Common myeloid progenitor, CD34-positive (primary cell): ENCODE measurements at places on chromosomes 1 and 21.

DNA sequence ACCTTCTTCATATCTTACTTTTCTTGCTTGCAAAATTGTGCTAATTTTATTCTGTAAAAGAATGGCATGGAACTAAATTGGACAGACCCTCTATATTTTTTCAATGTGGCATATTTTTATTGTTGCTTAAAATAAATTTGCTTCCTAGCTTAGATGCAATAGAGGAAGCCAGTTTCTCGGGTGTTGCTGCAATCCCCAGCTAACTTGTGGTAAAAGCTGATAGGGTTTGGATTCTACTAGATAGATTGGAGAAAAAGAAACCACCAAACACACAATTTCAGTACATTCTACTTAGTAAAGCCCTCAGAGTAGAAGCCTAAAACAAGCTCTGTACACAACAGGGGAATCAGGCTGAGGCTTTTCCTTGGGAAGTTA is 49.5 kb upstream of the GCLM start:
- DNase-seq = no peak

- no peak for DNase-seq
Observed at GRCh38 chr1:67404212-67404620, 26.0 kb downstream of the SERBP1 start.

DNA sequence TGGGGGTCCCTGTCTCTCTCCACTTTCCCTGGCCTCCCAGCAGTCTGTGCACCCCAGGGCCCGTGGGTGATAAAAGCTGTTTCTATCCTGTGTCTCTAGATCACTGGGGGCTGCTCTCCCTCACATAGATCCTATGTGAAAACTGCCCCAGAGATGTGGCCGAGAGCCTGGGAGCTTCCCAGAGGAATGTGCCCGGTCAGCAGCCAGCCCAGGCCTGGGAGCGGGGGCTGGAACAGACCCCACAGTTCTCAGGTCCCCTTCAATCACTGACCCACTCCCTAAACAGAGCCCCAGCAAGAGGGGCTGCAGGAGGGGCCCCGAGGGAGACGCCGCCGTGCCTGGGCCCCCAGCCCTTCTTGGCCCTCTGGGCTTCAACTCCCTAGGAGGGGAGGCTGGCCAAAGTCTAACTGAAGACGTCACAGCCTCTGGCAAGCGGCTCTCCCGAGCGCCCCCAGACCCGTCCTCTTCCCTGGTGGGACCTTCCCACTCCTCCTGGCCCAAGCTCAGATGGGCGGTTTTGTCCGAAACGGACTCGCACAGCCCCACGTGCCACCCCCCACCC is 403 bp downstream of the MXRA8 start:
- DNase-seq = no peak

DNA sequence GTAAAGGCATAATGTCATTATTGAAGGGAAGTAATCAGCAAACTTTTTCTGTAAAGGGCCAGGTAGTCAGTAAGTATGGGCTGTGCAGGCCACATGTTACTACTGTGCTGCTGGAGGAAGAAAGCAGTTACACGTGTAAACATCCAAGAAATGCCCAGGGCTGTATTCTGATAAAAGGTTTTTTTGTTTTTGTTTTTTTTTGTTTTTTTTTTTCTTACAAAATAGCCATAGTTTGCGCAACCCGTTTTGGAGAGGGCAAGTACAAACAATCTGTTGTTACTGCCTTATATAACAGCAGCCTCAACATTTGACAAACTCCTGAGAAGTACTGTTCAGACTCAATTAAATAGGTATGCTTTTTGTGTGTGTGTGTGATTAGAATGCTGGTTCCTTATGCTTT is 26.7 kb upstream of the MTMR11 start:
- DNase-seq = no peak

DNA sequence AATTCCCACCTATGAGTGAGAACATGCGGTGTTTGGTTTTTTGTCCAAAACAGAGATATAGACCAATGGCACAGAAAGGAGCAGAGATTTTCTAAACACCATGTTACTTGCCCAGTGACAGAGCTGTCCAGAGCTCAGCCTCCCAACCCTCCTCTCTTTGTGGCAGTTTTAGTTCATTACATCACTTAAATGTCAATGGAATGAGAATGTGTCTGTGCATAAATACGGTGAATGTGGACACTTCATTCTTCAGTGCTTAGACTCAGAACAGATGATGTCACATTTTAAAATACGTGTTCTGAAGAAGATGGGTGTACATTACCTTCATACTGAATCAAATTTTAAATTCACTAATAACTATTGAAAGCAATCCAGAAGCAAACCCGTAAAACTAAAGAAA is 374.9 kb downstream of the DSCAM start:
- DNase-seq = no peak

DNA sequence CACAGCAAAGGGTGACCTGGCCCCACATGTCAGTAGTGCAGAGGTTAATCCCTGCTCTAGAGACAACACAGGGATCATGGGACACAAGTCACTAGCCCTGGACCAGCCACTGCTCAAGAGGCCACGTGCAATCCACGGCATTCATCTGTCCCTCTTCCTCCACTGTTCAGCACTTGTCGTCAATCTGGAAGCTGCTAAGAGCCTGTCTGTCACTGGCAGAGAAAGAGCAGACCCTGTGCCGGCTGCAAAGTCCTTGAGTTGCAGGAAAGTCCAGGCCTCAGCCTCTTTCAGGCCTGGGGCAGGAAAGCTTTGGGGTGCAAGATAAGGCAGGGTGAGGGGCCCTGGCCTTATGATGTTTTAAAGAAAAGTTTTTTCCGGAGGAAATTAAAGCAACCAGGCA is 16.7 kb downstream of the CELA2B start:
- no peak for DNase-seq

DNA sequence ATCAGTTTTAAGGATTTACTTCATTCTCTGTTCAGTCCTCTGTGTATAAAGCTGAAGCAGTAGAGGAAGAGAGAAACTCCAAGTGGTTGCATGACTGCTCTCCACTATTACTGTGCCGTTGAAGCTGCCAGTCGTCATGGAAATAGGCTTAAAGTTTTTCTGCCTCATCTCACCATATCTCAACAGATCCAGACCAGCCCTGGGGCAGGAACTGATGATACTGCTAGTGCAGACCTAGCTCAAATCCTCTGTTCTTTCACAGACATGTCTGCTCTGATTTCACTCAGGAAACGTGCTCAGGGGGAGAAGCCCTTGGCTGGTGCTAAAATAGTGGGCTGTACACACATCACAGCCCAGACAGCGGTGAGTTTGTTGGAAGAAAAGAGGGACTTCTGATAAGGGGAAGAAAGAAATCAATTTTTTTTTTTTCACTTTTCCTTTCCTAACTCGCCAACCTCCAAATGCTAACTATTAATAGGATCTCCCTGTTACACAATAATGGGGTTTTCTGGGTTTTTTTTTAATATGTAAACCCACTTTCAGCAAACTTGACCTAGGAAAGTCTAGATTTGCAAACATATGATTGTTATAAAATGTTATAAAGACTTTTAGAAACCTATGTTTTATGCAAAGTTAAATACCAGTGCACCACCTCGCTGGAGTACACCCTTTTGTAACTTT is 22.2 kb upstream of the STRIP1 start:
- no peak for DNase-seq

GRCh38 chr1:208291923-208292711 is 47.9 kb upstream of the PLXNA2 start:
- no peak for DNase-seq

GRCh38 chr21:22582026-22582425 is 1583.8 kb downstream of the NCAM2 start:
- no peak for DNase-seq

DNA sequence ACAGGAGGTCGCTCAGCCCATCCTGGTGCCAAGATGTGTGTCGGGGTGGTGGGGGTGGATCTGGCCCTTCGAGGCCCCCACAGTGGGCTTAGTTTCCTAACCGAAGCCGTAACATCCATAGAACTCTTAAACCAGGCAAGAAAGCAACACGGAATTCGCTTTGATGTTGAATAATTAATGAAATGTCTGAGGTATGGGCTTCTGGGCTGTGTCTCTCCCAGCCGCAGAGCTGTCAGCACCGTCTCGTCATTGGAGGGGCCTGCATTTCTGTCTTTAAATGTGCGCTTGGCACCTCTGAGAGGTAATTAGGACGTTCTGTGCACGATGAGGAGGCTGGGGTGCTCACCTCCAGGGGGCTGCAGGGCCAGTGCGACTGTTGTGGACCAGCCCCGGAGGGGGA is 13.3 kb upstream of the PLCH2 start:
- DNase-seq = no peak

GRCh38 chr1:6088956-6089355 is 43.3 kb downstream of the KCNAB2 start:
- no peak for DNase-seq

GRCh38 chr1:13881385-13882088 is 181.5 kb downstream of the PRDM2 start:
- DNase-seq = no peak

GRCh38 chr21:36323032-36323431 is 3.0 kb downstream of the MORC3 start:
- peak; percentile 82 for DNase-seq

- peak; percentile 64 for DNase-seq
Observed at GRCh38 chr1:197838836-197839235, 63.6 kb upstream of the DENND1B start.

DNA sequence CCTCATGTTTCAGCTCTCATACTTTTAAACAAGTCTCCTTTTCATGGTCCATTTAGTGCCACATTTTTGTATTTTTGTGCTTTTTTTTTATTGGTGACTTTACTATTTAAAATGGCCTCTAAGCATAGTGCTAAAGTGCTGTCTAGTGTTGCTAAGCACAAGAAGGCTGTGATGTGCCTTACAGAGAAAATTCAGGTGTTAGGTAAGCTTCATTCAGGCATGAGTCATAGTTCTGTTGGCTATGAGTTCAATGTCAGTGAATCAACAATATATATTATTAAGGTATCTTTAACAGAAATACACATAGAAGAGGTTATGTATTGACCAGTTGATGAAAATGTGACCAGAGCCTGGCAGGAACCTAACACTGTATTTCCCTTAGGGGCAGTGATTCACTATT is 12.8 kb upstream of the FUBP1 start:
- no peak for DNase-seq

DNA sequence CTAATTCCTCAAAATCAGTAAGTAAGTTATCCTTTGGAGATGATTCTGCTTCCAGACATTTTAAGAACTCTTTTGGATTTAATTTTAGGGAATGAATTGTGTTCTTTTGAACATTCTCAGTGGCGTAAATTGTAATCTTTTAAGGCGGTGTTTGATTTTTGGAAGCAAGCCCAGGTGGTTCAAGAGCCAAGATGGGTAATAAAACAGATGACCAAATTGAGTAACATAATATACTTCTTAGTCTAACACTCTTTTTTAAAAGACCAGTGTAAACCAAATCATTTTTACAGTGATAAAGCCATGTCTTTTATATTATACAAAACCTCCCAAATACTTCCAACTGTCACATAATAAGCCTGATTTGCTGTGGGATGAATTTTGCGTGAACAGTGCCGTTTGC is 133.8 kb downstream of the LRRC40 start:
- no peak for DNase-seq

- peak; percentile 32 for DNase-seq
Observed at GRCh38 chr1:53725238-53725689, 13.7 kb downstream of the GLIS1 start.

DNA sequence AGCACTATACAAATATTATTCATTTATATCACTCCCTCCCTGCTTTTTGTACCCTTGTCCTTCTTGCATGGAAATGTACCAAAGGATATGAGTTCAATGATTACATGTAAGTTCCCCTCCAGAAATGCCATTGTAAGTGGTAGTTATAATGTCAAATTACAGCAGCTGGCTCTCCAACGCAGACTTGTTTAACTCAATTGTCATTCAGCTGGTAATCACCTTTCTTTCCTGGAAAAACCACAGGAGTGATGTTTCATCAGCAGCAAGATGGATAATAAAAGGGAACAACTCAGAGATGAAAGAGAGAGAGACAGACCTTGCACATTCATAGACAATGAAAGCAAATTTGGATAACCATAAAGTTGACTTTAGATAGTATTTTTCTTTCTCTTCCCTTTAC is 578.6 kb upstream of the PBX1 start:
- DNase-seq = no peak

- DNase-seq = no peak
Observed at GRCh38 chr1:15139654-15140350, 13.7 kb upstream of the TMEM51 start.

DNA sequence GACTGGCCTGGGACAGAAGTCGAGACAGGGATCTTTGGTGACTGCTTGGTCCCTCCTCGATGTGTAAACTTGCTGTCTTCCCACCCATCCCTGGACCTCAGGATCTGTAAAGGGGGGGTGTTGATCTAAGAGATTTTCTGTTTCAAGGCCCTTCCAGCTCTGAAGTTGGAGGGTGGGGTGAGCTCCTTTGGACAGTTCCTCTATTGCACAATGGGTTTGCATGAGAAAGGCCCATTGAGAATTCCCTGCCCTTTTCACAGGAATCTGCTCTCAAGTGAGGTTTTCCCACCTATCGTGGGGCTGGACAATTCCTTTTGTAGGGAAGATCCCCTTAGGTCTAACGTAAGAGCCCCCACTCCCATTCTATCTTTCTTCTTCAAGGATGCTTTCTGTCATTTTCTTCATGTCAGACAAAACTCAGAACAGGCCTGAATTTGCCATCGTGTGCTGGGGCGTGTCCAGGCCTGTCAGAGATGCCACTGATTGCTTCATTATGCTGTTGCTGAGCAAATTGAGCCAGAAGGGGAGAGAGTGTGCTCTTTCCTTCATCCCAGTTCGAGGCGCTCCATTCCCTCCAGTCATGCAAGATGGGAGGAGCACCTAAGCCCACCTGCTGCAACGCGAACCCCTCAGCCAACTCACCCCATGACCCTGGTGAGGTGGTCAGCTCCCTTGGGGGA is 149.9 kb upstream of the IGSF21 start:
- DNase-seq = no peak

- no peak for DNase-seq
Observed at GRCh38 chr1:115437196-115437595, 99.1 kb upstream of the NGF start.

- DNase-seq = no peak
Observed at GRCh38 chr1:37137601-37138000, 103.3 kb upstream of the GRIK3 start.

- peak; percentile 42 for DNase-seq
Observed at GRCh38 chr1:223700942-223701637, 11.2 kb upstream of the CAPN2 start.

DNA sequence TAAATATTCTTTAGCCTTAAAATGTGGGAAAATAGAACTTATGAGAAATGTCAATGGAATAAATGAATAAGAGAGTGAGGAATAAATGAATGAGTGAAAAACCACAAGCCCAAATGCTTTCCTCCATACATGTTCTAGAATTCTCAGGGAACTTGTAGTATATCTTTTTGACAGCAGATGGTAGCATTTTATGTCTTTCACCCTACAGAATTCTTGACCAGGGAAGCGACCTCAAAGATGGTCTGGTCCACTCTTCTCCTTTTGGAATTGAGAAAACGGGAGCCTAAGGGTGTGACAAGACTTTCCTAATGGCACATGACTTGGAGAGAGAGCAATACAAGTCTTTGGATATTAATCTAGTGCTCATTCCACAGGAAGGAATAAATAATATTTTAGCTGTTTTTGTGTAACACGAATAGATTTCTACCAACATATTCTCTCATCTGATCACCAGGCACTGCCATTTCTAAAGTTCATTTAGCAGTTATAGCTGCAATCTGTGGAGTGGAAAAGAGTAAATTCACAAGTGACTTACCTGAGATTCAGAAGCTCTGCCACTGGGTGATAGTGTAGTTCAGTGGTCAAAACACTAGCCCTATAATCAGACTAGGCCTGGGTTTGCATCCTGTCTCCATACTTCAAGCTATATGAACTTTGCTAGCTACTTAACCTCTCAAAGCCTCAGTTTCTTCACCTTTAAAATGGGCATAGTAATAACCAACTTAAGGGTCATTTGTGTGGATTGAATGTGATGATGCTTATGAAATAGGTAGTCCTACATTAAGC is 15.0 kb upstream of the F5 start:
- peak; percentile 52 for DNase-seq
